Pancreas (tissue), 10 donors: ENCODE measurements at places on chromosomes 5 and 9. TPM values are rescaled to one million over a fixed set of nuclear protein-coding genes. Genes with fewer than 3 reads are reported as not detected.

DNA sequence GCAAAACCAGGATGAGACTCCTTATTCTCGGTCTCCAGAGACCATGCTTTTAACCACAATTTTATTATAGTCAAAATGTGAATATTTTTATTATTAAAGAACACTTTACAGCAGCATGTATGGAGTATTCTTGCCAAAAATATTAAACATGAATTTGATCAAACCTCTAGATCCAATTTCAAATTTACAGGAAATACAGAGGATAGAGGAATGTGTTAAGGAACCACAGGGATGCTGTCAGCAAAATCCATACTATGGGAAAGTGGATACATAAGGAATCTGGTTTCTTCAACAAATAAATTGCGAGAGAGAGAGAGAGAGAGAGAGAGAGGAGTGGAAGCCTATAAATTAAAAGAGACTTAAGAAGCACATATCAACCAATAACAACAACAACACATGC lies 348.2 kb upstream of the NUDT12 start:
- no peak for DNase-seq

- DNase-seq: no peak
Measured at GRCh38 chr5:23994581-23995370, 487.4 kb downstream of the PRDM9 start.

GRCh38 chr9:18010492-18010891 lies 431.6 kb downstream of the SH3GL2 start:
- DNase-seq: no peak

GRCh38 chr9:88998911-88999310 lies 7.6 kb downstream of the S1PR3 start:
- DNase-seq: peak; percentile 79

DNA sequence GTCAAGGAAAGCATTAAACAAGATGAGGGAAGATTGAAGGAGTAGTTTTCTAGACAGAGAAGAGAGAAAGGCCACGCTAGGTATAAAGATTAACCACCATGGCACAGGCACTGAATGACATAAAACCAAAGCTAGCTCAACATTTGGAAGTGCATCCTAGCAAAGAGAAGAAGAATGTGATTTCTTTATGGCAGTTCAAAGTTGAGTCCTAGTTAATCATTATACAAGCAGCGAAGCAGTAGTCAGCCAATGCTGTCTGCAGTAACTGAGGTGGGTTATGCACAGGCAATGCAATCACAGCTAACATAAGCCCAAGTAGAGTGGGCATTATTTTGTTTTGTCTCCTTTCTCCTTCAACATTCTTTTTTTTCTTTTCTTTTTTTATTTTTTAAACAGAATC lies 24.0 kb upstream of the ANKRD31 start:
- DNase-seq: no peak

- DNase-seq: no peak
Measured at GRCh38 chr5:132100672-132101261, 27.2 kb downstream of the CSF2 start.

GRCh38 chr5:55176176-55176818 lies 3.3 kb upstream of the CDC20B start:
- peak; percentile 74 for DNase-seq

GRCh38 chr5:7794311-7794710 lies 56.6 kb downstream of the CFAP90 start:
- DNase-seq: no peak

DNA sequence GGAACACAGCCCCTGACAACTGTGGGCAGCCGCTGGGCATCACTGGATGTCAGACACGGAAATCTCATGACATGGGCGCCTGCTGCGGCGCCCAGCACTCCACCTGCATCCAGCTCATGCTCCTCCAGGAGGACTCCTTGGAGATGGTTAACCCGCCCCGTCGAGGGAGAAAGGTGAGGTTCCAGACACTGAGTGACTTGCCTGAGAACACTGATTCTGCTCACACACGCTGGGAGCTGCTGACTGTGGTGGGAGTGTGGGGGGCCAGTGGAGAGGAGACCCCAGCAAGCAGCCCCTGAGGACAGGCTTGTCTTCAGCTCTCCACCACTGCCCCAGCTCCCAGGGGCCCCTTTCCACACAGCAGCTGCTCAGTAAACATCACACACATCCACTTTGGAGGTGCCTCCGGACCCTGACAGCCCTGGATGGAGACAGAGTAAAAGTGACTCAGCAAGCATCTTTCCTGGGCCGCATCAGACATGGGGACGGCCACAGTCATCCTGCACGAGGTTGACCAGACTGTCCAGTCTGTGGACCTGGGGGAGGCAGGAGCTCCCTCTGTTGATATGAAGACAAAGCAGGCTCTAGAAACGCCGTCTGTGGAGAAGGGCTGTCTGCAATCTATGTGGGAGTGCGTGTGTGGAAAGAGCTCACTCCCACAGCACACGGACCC lies 283.7 kb upstream of the IRX4 start:
- DNase-seq: no peak

- DNase-seq: no peak
Measured at GRCh38 chr9:71032779-71033178, 88.6 kb downstream of the TRPM3 start.

- no peak for DNase-seq
Measured at GRCh38 chr5:132176987-132177386, 50.7 kb downstream of the P4HA2 start.

DNA sequence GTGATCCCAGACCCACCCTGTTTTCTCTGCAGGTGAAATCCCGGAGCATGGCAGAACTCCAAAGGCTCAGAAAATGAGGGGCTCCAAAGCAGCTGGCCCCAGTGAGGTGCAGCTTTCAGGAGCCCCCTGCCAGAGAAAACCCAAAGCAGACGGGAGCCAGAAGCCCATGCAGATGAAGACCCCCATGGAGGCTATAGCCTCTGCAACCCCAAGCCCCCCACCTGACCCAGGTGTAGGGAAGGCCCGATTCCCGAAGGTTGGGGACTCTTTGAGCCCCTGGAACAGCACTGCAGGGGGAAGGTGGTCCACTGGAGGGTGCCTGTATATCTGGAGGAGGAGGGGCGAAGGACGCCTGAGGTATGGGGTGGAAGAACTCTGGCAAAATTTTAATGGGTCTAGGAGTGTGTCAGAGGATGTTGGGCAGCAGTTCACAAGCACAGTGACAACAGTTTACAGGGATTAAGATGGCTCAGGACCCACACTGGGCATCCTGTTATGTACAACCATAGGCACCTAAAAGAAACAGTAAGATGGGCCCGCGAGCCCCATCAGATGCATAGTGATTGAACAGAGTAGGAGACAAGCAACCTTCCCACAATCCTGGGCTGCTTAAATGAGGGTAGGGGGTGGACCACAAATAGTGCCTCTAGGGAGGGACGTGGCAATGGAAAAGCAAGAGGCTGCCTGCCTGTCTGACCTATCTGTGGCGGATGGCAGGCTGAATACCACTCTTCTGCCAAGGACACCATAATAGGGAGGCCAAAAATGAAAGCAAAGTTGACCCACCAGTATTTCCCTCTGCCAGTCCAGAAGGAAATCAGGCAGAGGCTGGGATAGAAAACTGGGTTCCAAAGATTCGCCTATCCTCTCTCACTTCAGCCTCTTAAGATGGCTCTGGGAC lies 16.4 kb upstream of the ANXA6 start:
- no peak for DNase-seq

DNA sequence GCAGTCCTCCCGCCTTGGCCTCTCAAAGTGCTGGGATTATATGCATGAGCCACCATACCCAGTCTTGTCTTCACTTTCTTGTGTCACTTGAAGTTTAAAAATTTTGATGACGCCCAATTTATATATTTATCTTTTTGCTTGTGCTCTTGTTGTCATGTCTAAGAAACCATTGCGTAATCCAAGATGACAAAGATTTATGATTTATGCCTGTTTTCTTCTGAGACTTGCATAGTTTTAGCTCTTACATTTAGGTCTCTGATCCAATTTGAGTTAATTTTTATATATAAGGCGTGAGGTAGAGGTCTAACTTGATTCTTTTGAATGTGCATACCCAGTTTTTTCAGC lies 18.6 kb downstream of the ANKHD1 start:
- DNase-seq: no peak

The SAXO1 gene
- 0.38 TPM for total RNA-seq

The PCDHGA10 gene
- 2.3 TPM for total RNA-seq

The SHOC1 gene
- total RNA-seq: 0.09 TPM

The TRAF2 gene
- total RNA-seq: 4.8 TPM

The TMEFF1 gene
- total RNA-seq: not detected
